ENCODE measurements at places on chromosomes 13 and 19.

DNA sequence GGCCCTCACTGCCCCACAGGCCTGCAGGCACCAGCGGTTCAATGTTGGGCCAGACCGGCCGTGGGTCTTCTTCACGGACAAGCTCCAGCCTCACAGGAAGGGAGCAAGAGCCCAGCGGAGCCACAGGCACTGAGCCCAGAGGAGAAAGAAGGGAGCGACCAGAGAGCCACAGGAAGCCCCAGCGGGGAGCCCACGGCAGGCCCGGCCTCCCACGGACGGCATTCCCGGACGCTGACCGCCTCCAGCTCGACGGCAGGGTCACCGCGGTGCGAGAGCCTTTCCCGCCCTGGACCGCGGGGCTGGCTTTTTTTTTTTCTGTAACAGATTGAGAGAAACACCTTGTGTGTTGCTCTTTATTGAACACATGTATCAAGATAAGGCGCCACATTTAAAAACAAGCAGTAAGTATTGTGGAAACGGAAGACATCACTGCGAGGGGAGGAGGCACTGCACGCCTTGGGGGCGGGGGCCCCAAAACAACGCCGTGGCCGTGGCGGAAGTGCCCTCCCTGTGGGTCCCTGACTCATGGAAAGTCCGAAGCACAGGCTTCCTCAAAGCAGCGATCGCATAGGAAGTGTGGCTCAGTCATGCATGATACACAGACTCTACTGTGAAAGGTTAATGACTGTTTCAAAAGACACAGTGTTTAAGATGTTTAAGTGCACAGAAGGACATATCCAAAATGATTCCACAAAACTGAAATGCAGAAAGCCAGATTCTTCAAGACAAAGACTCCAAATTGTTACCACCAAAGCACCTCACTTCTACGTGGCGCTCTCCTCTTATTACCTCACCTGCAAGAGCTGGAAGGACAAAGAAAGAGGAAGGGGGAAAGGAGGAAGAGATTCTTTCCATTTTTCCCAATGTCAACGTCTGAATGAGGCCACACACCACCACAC, 3.5 kb downstream of the RASA3 start:
- peak; percentile 89 for DNase-seq

- DNase-seq, result no peak
Measured at GRCh38 chr19:1141944-1142343, 32.1 kb downstream of the SBNO2 start.

- no peak for DNase-seq
Measured at GRCh38 chr19:33621811-33622504, at the start of gene CHST8. Gene CHST8 (plus strand): TSS chr19:33621953. CDS start chr19:33689262, 67,309 bp downstream.

DNA sequence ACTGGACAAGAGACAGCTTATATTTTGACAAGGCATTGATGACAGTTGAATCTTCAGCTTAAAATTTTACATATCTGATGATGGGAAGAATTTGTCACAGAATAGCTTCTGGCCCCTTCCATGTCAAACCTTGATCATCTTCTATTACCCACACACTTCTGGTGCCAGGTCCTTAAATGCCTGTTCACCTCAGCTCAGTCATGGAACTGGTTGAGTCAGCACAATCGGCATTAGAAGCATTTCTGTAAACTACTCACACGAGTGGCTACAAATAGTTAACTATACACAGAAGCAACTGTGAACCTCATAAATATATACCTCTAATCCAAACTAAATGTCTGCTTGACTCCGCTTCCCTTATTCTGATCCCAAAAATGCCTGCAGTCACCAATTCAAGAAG, 161.2 kb downstream of the FOXO1 start:
- DNase-seq, result peak; percentile 61

- DNase-seq, result peak; percentile 60
Measured at GRCh38 chr13:98917116-98917515, 60.7 kb downstream of the DOCK9 start.

DNA sequence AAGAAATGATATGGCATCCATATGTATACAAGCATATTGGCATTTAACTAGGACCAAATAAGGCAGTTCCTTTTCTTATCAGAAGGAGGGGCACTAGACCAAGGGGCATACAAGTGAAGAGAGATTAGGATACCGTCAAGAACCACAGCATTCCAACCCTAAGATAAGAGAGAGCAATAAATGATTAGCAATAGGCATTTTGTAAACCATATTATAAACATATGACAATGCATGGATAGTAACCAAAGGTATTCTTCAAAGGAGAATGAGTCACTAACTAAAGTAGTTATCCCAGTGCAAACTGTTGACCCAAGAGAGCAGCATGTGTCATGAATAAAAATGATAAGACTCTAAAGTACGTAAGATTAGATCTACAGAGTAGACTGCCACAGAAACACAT, 500.9 kb upstream of the HTR2A start:
- DNase-seq, result no peak

- no peak for DNase-seq
Measured at GRCh38 chr19:13707915-13708314, 56.4 kb upstream of the MRI1 start.

GRCh38 chr13:29922896-29923295, 72.5 kb upstream of the UBL3 start:
- DNase-seq, result peak; percentile 65

GRCh38 chr19:38877781-38878574, at the start of gene RINL:
Gene RINL (minus strand): TSS chr19:38878275. CDS start chr19:38876742, 1,533 bp downstream.
- no peak for DNase-seq

GRCh38 chr13:114279758-114280355, 1.5 kb upstream of the UPF3A start:
- DNase-seq, result no peak

GRCh38 chr13:47110141-47110540, 213.3 kb upstream of the HTR2A start:
- DNase-seq, result no peak

DNA sequence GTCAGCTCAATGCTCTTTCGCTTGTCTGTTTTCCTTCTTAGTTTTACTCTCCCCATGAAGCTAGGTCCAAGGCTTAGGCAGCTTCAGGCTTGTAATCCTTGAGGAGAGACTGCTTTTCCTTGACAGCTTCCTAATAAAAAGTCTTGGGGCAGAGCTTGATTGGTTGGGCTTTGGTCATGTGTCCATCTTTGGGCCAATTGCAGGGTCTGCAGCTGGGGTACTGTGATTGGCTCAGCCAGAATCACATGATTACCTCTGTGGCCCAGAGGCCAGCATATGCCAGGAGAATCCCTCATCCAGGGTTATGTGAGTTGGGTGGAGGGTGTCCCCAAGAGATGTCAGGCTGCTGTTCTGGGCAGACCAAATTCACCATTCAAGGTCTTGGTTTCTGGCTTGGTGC, 8.1 kb downstream of the KLK1 start:
- DNase-seq, result no peak

- no peak for DNase-seq
Measured at GRCh38 chr19:15313649-15314279, 18.6 kb downstream of the BRD4 start.

- no peak for DNase-seq
Measured at GRCh38 chr13:111058796-111059506, 56.2 kb upstream of the ARHGEF7 start.

GRCh38 chr19:7698583-7698982, 3.3 kb downstream of the FCER2 start:
- no peak for DNase-seq

DNA sequence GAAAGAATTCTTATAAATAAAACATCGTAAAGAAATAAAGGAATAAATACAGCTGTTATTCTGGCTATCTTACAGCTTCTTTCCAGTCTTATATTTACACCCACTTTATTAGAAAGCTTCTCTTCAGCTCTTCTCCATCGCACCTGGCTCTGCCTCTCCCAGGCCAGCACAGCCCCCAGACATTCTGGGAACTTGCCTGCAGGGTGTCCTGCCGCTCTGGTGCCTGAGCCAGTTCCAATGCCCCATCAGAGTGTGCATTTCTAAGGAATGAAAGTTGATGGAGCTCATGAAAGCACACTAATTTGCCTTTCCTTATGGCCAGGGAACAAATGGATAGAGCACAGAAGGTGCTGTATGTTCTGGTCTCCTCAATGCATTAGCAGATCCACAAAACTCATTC, 68.7 kb downstream of the MIPEP start:
- DNase-seq, result no peak

DNA sequence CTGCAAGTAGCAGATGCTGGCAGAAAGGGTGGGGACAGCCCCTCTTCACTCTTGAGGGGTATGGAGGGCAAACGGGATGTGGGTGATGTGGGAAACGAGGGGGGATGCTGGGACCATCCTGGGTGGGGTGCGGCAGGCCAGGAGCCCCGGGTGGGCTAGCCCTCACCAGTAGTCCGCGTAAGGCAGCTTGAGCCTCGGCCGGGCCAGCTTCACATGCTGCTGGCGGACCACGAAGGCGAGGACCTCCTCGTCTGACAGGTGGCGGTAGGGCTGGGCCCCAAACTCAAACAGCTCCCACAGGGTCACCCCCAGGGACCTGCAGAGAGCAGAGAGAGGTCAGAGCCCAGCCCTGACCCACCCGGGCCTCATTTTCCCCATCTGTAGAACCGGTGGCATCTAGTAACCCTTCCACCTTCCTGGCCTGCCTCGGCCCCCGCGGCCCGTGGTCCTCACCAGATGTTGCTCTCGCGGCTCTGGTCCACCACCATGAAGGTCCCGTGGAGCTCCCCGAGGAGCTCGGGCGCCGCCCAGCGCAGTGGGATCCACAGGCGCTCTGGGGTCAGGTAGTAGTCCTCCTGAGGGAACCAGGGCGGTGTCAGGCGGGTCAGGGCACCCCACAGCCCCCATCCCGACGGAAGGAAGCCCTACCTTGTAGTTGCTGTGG, 10.7 kb downstream of the LMTK3 start:
- DNase-seq, result no peak

GRCh38 chr13:99827011-99827772, 144.4 kb downstream of the ZIC5 start:
- DNase-seq, result no peak

DNA sequence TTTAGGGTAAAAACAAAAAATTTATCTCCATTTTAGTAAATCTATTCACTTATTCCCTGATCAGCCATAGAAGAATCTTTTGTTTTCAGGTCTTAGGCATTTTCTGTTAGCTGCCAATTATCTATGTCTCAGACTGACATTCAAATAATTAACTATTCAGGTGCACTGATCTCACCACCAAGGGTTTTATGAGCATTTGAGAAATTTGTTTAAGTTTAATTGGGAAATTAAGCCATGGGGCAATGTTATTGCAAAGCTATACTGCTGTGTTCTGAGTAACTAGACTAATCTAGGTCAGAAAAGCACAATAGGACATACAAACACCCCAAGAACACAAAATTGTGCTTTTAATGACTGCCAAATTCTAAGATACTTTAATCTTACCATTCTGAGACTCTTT, 210.7 kb upstream of the EDNRB start:
- DNase-seq, result no peak

- DNase-seq, result no peak
Measured at GRCh38 chr13:22536851-22537250, 643.9 kb upstream of the SGCG start.

GRCh38 chr19:50460161-50460765, 16.0 kb upstream of the EMC10 start:
- peak; percentile 92 for DNase-seq

- DNase-seq, result no peak
Measured at GRCh38 chr19:11261971-11262839, at the start of gene DOCK6. Gene DOCK6 (minus strand): TSS chr19:11262524. CDS start chr19:11262440, 84 bp downstream.

DNA sequence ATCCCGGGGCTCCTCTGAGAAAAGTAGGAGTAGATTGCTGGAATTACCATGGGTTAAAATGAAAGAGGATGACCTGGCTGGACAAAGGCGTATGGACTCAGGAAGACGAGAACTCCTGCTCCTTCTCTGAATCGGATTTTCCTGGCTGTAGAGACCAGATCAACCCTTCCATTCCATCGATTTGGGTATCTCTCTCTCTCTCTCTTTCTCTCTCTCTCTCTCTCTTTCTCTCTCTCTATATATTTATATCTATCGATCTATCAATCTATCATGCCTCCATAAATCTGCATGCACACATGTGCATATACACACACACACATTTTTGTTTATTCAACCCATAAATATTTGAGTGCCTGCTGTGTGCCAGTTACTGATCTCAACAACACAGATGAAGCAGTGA, 234.9 kb downstream of the LMO7 start:
- no peak for DNase-seq

DNA sequence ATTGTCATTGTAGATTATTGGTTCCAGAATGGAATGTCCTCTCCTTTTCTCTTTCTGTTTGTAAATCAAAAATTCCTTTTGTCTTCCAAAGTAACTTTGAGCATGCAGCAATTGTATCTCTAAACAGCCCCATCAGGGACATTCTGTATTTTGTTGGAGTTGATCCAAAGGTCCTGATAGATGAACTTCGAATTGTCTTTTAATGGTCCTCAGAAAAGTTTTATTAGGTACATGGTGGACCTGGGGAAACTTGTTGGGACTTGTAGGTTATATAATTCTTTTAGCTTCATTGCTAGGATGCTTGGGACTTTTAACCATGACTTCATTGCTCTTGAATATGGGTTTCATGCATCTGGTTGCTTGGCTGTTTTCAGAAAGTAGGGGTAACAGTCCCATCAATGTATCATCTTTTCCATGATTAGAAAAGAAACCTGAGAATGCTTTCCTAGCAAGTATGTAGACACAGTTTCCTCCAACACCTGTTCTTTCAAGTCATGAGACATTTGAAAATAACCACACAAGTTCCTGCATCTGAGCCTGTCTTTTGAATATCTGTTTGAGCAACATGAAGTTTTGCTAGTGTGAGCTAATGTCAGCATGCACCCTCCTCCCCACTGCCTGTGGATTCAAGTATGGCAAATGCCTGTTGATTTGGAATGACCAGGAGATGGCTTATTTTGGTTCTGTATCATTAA, 413.1 kb downstream of the KCNRG start:
- no peak for DNase-seq

- no peak for DNase-seq
Measured at GRCh38 chr13:27341616-27342015, 71.0 kb downstream of the RASL11A start.

GRCh38 chr13:27172495-27172842, 858 bp upstream of the USP12 start:
- no peak for DNase-seq

DNA sequence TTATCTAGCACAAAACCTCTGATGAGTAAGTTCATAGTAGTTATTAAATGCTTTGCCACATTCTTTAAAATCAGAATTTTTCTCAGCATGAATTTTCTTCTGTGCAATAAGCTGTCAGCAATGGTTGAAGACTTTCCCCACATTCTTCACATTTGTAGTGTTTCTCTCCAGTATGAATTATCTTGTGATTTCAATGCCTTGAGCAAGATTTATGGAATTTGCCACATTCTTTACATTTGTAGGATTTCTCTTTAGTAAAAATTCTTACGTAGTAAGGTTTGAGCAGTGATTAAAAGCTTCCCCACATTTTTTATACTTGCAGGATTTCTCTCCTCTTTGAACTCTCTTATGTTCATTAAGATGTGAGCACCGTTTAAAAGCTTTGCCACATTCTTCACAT, 33.6 kb downstream of the ZNF682 start:
- DNase-seq, result no peak

- no peak for DNase-seq
Measured at GRCh38 chr13:99895444-99896368, 75.9 kb downstream of the ZIC5 start.

- DNase-seq, result peak; percentile 66
Measured at GRCh38 chr19:39843919-39844793, 2.0 kb downstream of the FBL start.

DNA sequence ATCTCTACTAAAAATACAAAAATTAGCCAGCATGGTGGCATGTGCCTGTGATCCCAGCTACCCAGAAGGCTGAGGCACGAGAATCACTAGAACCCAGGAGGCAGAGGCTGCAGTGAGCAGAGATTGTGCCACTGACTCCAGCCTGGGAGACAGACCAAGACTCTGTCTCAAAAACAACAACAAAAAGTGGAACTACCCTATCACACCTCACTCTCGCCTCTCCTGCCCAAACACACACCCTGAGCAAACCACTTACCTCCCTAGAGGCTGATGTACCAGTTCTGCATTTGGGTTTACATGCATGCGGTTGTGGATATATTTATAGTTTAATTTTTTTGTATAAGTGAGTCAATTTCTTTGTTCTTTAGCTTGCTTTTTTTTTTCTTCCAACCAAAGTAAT, 7.7 kb upstream of the PTOV1 start:
- DNase-seq, result no peak
